ENCODE measurements at places on chromosomes 6 and 20.

GRCh38 chr6:129183681-129184301, 300.9 kb downstream of the LAMA2 start:
- no peak for DNase-seq

DNA sequence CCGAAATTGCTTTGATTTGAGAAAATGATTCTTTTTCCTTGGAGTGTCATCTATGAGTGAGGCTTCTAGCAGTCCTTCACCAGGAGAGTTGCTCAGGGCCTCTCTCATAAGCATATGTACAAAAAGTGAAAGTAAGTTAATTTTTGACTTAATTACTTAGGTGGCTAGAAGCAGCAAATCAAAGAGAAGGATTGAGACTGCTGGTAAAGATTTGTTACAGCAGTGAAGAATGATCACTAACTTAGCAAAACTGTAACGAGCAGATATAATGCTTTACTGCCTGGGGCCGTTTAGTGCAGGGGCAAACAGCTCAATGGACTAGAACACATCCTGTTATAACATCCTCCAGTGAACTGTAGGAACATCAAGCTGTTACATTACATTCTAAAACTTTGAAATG, 167.8 kb upstream of the RIPOR2 start:
- DNase-seq, result no peak

GRCh38 chr20:9912858-9913434, 74.1 kb upstream of the PAK5 start:
- DNase-seq, result peak; percentile 70

DNA sequence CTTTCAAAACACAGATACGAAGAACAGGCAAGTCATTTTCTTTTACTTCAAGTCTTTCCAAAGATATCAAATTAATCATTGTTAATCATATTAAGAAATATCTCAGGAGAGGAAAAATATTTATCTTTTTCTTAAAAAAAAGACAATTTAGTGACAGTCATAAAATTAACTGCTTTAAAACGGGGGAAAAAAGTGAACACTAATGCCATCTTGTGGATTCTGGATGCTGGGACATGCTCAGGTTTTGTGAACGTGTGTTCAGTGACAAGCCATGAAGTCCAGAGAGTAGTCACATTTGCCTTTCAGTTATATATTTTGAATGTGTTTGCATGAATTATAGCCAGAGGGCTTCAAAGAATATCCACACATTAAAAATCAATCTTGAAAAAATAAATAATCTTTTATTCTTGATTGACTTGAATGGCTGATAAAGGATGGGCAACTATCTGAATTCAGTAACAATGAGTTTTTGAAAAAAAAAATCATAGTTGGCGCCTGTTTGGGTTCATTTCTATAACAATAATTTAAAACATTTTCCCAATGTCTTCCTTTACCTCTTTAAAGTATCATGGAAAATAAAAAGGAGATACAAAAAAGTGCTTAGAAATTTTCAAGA, 74.7 kb upstream of the NOX3 start:
- DNase-seq, result peak; percentile 74

GRCh38 chr20:44495257-44495656, 19.6 kb downstream of the TTPAL start:
- DNase-seq, result no peak

GRCh38 chr6:108106261-108106660, 31.7 kb upstream of the OSTM1 start:
- DNase-seq, result no peak

- DNase-seq, result no peak
Observed at GRCh38 chr6:83252719-83253118, 59.6 kb downstream of the RWDD2A start.

DNA sequence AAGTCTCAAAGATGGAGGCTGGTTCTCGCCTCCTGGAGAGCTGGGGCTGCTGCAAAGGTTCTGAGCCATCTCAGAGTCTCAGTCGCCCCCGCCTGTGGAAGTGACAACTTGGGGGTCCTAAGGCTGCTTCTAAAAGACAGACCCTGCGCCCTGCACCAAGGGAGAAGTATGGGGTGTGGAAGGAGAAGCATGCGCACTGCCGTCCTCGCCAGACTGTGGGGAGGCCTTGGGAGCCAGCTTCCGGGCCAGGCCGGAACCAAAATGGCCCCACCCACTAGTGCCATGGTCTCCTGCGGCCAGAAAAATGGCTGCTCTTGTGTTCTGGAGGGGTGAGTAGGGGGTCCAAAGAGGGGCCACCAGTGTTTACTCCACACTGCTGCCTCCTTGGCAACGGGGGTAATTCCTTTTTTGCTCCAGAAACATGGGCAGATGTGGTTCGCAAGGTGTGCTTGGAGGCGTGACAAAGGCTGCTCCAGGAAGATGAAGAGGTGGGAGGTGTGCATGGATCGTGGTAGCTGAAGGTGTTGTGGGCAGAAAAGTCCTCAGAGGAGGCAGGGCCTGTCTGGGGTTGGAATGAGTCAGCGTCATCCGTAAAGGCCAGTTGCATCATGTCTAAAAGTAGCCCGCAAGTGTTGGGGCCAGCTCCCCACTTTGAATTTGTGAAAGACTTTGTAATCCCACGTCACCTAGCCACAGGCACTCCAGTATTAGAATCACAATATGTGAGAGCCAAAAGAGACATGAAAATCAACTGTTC, 329.8 kb upstream of the SOX4 start:
- no peak for DNase-seq

DNA sequence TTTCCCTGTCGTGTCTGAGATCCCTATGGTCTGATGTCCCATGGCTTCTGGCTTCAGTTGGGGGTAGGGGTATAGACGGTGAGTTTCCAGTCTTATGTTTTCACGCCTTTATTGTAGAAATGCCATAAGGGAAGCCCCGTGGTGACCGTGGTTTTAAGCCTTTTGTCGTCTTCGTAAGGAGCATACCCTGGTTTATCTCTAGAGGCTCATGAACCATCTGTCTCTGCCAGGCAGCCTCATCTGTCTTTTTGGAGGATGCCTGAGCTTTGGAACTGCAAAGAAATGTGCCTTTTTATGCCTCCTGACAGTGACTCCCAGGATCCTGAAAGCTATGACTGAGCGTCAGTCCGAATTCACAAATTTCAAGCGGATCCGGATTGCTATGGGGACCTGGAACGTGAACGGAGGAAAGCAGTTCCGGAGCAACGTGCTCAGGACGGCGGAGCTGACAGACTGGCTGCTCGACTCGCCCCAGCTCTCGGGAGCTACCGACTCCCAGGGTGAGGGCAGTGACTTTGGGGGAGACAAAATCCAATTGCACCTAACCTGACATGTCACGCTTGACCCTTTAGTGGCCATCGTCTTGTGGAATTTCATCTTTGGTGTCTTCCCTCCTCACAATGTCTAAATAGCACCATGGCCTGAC, 84.6 kb downstream of the SYNJ2 start:
- no peak for DNase-seq
